ENCODE measurements at places on chromosomes 4 and X.

GRCh38 chr4:60452266-60452665 is 747.9 kb upstream of the ADGRL3 start:
- DNase-seq, result no peak

DNA sequence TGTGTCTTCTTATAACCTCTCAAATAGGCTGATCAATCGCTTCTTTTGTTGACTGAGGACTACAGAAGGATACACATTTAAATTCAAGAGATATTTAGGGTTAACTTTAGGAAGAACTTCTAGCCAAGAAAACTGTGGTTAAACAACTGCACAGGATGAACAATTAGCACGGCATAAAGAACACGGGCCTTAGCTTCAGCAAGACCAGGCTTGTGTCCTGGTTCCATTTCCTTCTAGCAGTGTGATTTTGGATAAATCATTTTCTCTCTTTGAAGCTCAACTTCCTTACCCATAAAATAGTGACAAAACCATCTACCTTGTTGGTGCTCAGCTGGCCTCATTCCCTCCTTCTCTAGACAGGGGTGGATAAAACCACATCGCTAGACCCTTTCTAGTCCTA is 117.6 kb downstream of the TSPAN5 start:
- DNase-seq, result no peak

- no peak for DNase-seq
Observed at GRCh38 chrX:53817548-53817947, 131.0 kb upstream of the HUWE1 start.

DNA sequence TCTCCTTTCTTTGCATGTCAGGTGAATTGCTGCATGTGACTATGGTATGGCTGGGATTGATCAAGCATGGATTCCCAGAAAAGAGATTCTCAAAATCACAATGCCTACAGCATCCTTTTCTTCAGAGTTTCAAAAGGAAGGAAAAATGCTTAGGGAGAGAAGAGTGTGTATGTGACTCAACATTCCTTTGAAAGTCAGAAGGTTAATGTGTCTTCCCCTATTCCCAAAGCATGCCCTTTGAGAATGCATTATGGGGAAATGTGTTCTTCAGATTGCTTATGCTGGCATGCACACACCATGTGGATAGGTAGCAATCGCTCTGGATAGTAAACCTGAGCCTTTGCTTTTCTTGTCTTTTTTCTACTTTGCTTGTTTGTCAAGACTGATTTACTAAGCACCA is 78.5 kb downstream of the ELOVL6 start:
- no peak for DNase-seq

DNA sequence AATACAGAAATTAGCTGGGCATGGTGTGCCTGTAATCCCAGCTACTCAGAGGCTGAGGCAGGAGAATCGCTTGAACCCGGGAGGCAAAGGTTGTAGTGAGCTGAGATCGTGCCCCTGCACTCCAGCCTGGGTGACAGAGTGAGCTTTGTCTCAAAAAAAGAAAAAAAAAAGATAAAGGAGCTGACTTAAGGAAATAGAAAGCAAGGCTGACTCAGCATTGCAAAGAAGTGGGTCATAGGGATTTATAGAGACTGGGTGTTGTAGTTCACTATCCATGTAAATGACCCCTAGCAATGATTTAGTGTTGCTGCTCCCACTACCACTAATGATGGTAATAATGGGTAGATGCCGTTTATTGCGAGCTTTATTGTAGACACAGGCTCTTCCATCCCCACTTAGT is 47.6 kb downstream of the ADD1 start:
- DNase-seq, result no peak

DNA sequence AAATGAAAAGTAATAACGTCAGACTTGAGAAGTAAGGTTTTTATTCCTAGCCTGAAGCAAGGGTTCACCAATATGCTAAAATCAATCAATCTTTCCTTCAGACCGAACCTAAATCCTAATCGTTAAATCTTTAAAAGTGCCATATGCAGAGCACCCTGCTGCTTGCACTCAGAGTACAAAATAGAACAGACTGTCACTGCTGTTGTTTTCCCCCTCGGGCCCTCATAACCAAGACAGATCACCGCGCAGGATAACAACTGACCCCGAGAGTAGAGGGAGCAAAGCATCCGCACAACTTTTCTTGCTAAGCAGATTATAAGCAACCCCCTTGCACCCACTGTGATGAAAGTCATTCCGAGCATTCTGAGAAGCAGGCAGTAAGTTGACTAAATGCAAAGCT is 550.9 kb upstream of the NDST4 start:
- DNase-seq, result no peak
